ENCODE measurements at places on chromosomes 5 and 9.

- DNase-seq = no peak
Observed at GRCh38 chr9:104611213-104611612, 5.8 kb upstream of the OR13C2 start.

- DNase-seq = no peak
Observed at GRCh38 chr9:34519321-34520020, 3.3 kb downstream of the ENHO start.

GRCh38 chr5:111695991-111696390, 61.0 kb downstream of the NREP start:
- DNase-seq = no peak

GRCh38 chr9:2800394-2801179, 43.3 kb downstream of the PUM3 start:
- DNase-seq = no peak
